ENCODE measurements at places on chromosomes 4 and X. TPM values are rescaled to one million over a fixed set of nuclear protein-coding genes. Genes with fewer than 3 reads are reported as not detected.

GRCh38 chr4:159137176-159137575, 34.3 kb downstream of the RAPGEF2 start:
- no peak for DNase-seq

- no peak for DNase-seq
Measured at GRCh38 chrX:3651277-3651676, 62.2 kb downstream of the PRKX start.

DNA sequence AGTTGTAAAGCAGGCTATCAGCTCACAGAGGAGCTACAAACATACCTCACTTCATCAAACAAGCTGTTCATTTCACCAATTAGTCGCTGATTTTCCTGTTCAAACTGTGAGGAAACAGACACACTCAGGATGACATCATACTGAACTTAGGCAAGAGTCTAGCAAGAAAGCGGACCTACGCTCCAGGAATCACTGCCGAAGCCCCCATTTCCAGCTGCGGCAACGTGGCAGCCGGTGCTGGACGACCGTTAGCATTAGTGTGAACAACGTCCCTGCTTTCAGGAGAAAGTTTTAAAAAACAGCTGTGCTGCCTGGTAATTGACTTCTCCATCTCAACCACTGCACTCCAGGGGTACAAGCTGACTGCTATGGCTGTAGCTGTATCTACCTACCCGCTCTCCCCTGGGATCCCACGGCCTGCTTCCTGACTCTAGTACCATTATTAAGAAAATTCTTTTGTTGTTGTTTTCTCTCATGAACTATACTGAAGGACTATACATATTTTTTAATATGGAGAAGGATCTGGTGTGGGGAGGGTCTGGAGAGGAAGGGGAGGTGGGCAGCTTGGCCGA, 38.3 kb downstream of the NSG1 start:
- no peak for DNase-seq

Gene SLC16A2
- 12.3 TPM for total RNA-seq

DNA sequence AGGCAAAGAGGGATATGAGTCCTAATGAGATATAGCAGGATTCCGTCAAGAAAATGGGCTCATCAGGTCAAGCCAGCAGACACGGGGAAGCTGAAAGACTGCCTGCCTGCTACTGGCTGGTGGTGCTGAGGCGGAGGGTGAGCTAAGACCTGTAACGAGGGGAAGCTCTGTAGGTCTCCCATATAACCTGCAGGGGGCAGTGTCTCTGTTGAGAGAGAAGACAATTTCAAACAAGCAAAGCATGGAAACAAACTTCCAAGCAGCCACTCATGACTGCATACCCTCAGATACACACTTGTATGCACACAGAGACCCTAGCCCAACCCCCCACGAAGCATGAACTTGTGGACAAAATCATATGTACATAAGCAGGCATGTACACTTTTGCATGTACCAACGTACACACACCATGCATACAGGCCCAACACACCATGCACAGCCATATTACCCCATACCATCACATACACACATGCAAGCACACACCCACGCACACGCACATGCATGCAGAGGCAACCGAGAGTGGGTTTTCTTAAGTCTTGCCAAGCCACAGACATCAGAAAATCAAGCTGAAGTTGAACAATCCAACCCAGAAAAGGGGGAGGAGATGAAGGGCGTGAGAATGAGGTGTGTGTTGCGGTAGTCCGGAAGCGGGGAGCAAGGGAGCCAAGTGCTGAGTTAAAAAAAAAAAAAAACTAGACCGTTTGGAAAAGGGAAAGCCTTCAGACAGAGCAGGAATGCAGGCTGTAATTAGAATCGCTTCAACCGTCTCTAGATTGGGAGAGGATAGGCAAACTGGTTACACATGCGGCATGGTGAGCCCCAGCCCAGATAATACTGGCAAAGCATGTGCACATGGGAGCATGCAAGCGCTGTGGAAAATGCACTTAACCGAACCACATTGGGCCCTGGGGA, 71.0 kb downstream of the PJA1 start:
- peak; percentile 33 for DNase-seq

Gene REPS2
- total RNA-seq: 10.4 TPM

- no peak for DNase-seq
Measured at GRCh38 chrX:119659522-119659921, 33.4 kb downstream of the SEPTIN6 start.

GRCh38 chrX:20653070-20653469, 386.4 kb upstream of the RPS6KA3 start:
- no peak for DNase-seq

DNA sequence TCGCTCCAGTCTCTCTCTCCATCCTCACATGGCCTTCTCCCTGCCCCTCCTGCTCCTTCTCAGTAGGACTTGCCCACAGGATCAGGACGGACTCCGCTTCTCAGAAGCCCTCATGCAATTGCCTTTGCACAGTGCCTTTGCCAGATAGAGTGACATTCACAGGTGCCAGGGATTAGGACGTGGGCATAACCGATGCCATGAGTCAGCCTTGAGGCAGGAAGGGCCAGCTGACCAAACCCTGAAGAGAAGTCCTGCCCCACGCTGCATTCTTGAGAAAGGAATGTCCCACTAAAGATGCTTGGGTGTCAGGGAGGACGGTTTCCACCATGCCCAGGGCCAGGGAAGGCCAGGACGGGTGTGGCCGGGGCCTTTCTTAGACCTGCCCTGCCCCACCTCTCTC, 6.6 kb upstream of the GRPEL1 start:
- no peak for DNase-seq

DNA sequence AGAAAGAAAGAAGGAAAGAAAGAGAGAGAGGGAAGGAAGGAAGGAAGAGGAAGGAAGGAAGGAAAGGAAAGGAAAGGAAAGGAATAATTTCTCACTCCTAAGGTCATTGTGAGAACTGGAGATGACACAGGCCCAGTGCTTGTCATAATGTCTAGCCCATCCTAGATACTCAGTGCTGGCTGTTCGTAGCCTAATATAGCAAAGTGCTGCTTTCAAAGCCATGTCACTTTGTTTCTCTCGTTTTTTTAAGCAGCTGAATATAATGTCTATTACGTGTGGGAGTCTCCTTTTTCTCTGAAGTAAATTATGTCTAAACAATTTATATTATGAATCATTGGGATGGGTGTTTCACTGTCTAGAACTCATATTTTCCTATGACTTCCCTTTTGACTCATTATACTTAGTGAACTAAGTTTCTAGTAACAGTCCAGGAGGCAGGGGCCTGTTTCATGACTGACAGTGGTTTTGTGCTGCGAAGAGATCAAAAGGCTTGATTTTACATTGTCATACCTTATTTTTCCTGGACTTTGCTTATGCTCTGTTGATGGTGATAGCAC, 327.0 kb upstream of the ZFP42 start:
- no peak for DNase-seq

Gene STPG2
- 0.90 TPM for total RNA-seq

- no peak for DNase-seq
Measured at GRCh38 chrX:80282535-80282934, 137.7 kb upstream of the TENT5D start.

Gene KANTR
- total RNA-seq: 37.1 TPM

GRCh38 chr4:2930758-2931511, 32.3 kb downstream of the NOP14 start:
- DNase-seq: no peak

- DNase-seq: no peak
Measured at GRCh38 chrX:3052860-3053259, 11.6 kb downstream of the ARSF start.

Gene KLHL5
- total RNA-seq: 30.4 TPM

GRCh38 chr4:6473264-6474052, 1.0 kb upstream of the PPP2R2C start:
- DNase-seq: no peak

Gene COL4A5
- 22.2 TPM for total RNA-seq

DNA sequence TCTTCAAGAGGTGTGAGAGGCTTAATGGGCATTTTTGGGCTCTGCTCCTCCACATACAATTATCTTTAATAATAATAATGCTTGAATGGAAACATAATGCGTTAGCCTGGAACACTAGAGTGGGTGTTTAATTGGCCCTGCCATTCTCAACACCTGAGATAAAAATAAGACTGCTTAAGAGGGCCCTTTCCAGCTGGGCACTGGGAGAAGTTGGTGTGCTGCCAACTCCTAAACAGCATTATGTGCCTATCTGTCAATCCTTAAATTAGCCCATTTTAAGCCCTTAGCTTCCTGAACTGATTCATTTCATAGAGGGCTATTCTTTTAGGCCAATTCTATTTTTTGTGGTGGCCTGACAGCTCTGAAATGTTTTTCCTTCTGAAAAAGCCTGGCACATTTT, 211.1 kb upstream of the ZIC3 start:
- no peak for DNase-seq

- DNase-seq: no peak
Measured at GRCh38 chrX:97401586-97402136, 518.0 kb downstream of the RPA4 start.

- no peak for DNase-seq
Measured at GRCh38 chrX:101450085-101450484, 35.2 kb upstream of the ARMCX4 start.

- DNase-seq: no peak
Measured at GRCh38 chr4:23477905-23478304, 411.9 kb downstream of the PPARGC1A start.

DNA sequence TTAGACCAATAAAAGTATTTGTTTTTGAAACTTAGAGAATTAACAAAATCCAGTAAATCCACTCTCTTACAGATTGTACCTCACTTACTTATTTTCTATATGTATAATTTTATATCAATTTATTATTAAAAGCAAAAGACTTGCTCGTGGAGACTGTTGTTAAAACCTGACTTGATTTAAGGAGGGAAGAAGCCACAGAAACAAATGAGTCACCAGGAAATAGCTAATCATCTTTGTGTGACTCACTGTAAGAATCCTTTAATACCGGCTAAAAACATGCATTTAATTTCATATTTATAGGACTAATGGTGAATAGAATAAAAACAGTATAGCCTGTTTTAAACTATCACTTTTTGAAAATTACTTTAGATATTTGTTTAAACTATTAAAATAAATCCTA, 29.9 kb upstream of the UBE2NL start:
- no peak for DNase-seq

DNA sequence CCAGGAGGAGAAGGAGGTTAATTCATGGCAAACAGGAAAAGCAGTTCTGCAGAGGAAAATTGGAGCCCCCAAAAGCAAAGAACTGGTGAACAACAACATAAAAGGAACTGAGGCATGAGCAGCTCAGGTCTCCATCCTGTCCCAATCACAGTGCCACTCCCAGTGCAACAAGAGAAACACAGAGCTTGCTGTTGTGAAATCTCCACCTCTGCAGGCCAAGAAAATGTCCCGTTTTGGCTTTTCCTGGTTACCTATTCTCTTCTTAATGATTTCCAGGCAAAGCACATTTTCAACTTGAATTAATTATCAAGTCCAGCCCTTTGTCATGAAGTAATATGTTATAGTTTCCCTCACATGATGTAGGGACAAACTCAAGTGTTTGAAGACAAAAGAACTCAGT, 778 bp downstream of the C1QTNF7 start:
- no peak for DNase-seq

DNA sequence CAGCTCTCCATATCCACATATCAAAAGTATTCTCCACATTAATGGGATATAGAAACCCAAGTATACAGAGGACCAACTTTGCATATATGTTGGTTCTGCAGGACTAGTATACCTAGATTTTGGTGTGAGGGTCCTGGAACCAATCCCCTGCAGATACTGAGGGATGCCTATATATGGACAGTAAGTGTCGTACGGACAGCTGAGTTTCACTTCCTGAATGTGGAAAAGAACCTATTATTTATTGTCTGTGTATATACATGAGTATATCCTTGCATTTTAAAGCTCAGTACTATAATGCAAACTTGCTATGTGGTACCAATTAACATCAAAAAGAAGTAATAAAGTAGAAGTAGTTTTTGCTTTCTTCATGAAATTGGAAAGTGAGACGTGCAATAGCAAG, 101.9 kb downstream of the FBXW7 start:
- no peak for DNase-seq

GRCh38 chr4:148025981-148026380, 294.1 kb downstream of the ARHGAP10 start:
- no peak for DNase-seq

Gene DAPP1
- total RNA-seq: 1.1 TPM

Gene SNCA
- 46.5 TPM for total RNA-seq

Gene NAAA
- 70.5 TPM for total RNA-seq

Gene MAGEA9B
- not detected for total RNA-seq

Gene BGN
- 54.2 TPM for total RNA-seq

Gene ASB12
- not detected for total RNA-seq

DNA sequence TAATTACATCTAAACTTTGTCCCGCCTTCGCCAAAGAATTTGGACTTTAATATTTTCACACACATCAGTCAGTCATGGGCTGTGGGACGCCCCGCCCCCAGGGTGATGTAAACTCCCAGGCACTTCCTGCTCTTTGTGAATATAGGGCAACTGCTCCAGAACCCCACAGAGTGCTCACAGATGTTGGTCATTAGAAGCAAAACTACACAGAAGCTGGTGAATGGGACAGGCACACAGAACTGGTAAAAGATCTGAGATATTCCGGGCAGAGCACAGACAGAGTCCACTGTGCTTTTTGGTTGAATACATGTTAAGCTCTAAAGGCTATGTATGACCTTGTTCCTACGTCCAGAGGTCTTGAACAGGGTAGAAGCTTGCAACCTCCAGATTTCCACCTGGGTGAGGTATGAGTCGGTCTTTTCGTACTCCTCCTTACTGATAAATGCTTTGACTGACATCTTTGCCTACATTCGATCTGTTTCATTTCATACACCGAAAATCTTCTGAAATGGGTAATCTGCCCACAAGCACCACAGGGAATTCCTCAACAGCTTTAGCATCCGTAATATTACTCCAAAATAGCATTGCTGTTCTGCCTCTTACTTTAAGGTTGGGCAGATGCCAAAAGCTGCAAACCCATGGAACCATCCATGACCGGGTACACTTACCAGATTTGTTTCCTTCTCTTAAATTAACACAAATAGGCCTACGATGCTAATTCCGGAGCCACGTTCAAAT, 144.6 kb downstream of the AMELX start:
- DNase-seq: peak; percentile 20

DNA sequence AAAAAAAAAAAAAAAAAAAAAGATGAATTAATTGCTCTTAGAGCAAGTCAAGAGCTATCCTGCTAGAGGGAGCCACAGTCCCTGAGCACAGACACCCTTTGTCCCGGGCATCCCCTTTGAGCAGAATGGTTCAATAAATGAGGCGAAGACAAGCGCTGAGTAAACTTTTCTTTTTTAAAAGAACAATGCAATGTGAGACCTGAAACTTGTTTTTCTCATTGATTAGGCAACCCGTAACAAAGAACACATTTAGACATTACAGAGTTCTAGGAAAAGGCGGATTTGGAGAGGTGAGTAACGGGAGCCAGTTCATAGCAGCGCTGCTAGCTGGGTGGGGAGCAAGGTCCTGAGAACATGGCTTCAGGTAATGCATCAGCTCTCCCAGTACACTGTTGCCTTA, 46.1 kb downstream of the GRK4 start:
- no peak for DNase-seq
